ENCODE measurements at places on chromosomes 7 and 10.

DNA sequence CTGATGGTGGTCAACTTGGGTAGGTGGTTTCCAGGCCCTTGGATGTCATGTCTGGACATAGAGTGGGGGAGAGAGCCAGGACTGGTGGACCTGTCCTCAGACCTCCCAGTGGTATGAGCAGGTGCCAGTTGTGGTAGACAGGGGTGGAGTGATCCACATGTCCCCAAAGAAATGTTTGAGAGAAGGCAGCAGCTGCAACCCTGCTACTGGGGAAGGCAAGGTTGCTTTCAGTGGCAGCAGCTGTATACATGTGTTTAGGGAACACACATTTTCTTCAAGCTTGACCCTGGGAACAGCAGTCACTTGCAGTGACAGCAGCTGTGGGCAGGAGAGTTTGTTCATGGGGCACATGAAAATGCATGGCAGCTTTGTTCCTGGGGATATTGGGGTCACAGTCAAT is 882.6 kb upstream of the C7orf33 start:
- DNase-seq: no peak

DNA sequence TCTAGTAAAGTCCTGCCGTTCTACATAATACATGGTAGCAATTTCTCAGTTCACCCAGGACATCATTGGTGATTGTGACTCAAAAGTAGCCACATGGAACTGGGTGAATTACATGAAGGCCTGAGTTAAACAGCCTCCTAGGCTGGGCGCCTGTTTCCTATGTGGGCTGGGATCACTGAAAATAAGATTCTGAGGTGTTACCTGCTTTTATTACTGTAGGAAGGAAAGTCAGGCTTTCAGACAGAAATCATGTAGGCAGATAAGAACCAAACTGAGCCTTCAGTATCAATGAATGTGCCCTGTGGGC is 160.4 kb downstream of the CAMK1D start:
- DNase-seq: no peak

DNA sequence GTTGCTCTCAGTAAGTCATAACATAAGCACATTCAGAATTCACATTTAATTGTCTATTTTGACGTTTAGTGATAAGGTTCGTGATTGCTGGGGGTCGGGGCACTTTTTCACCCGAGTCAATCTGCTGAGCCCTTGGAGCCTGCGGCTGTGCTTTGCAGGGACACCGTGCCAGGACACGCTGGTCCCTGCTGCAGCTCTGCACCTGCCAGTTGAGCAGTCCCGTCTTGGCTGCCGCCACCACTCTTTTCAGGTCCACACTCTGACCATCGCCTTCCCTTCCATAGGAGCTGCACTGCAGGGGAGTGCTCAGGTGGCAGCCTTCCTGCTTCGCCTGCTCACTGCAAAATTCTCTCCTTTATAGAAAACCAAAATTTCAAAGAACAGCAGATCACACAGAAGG is 36.4 kb downstream of the CUL1 start:
- DNase-seq: no peak

GRCh38 chr10:33215154-33215553 is 119.3 kb downstream of the NRP1 start:
- DNase-seq: no peak

DNA sequence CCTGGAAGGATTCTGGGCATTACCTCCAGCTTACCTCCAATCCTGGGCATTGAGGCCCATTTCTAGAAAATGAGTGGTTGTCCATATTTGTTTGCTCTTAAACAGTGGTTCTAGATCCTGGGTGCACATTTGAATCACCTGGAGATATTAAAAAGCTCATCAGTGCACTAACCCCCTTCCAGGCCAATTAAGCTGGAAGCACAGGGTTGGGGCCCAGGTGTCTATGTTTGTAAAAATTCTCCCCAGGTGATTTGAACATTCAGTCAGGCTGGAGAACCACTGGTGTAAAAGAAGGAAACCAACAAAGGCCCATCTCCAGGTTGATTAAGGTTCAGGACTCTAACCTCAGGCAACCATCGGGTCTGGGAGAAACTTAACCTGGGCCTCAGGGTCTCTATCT is 102.6 kb upstream of the NANOS1 start:
- no peak for DNase-seq
